IMR-90 (cell line): ENCODE measurements at places on chromosomes 12 and 14.

- DNase-seq: peak; percentile 82
Measured at GRCh38 chr12:1517007-1517406, 77.4 kb downstream of the FBXL14 start.

DNA sequence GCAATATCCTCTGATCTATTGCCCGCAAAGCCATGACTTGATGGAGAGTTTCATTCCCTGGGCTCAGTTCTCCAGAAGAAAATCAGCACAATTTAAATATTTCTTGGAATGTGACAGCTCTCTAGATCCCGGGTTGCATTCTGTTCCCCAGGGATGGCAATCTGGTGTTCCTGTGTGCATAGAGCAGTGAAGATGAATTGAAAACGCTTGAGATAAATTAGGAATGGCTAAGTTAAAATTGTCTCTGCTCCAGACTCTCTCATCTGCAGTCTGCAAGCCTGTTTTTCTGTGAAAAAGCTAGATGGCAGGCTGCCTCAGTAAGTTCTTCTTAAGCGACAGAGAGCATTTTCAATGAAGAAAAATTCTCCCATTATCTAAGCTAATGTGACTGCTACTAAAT is 582.5 kb upstream of the MGAT4C start:
- DNase-seq: no peak

- no peak for DNase-seq
Measured at GRCh38 chr14:66360366-66360926, 125.7 kb upstream of the CCDC196 start.

- no peak for DNase-seq
Measured at GRCh38 chr14:69674546-69675244, 63.3 kb downstream of the SUSD6 start.

GRCh38 chr14:72560331-72560730 is 333.6 kb downstream of the DPF3 start:
- no peak for DNase-seq

- DNase-seq: no peak
Measured at GRCh38 chr12:120376416-120376815, 7.5 kb upstream of the MSI1 start.

DNA sequence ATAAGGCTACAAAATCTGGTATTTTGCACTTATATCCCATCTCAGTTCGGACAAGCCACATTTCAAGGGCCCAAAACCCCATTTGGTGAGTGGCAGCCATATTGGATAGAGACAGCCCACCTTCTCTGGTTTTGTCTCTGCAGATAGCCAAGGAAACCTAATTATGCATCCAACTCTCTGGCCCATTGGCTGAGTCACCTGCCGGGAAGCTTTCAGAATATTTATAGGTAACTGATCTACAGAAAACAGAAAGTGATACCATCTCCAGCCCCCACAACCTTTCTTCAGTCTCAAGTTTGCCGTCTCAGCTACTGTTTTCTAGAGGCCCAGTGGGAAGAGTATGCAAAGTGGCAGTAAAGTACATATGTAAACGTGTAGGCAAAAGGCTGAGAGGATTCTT is 33.7 kb upstream of the PPP1CC start:
- DNase-seq: no peak

GRCh38 chr12:694734-695503 is 31.7 kb upstream of the NINJ2 start:
- DNase-seq: no peak

DNA sequence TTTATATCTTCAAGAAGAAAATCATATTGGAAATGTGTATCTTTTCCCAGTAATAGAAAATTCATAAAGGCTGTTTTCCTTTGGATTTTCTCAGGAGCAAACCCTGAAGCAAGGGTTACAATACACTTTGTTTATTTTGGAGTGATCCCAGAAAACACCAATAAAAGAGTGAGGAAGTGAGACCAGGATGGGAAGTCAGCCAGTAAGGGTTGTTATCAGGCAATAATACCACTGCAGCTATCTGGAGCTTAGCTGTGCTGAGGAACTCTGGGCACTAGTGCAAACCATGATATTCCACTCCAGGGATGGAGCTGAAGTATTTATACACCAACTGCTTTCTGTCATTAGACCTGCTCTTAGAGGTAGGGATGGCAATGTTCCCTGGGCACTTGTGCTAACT is 1002.3 kb downstream of the FLRT2 start:
- peak; percentile 25 for DNase-seq

DNA sequence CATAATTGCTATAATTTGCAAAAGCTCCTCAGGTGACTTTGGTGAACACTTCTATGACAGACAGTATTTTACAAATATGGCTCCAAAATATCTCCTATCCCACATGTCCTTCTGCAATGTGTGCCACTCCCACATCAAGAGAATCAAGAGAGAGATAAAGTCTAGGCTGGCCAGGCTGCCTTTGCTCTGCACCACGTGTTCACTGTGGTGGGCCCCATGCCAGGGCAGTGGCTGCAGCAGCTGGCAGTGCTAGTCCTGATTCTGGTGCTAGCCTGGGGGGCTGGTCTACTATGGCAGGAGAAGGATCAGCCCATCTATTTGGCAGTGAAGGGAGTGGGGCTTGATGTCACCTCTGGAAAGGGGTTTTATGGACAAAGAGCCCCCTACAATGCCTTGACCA is 86.3 kb downstream of the DRAM1 start:
- no peak for DNase-seq
